ENCODE measurements at places on chromosomes 2 and 18.

- no peak for DNase-seq
Measured at GRCh38 chr2:172539767-172540166, 16.1 kb upstream of the PDK1 start.

GRCh38 chr2:168633200-168633599 is 169.2 kb upstream of the NOSTRIN start:
- DNase-seq = no peak

GRCh38 chr2:166539340-166540162 is 45.5 kb upstream of the SCN7A start:
- peak; percentile 54 for DNase-seq

- DNase-seq = no peak
Measured at GRCh38 chr2:233096006-233096405, 35.9 kb downstream of the INPP5D start.

DNA sequence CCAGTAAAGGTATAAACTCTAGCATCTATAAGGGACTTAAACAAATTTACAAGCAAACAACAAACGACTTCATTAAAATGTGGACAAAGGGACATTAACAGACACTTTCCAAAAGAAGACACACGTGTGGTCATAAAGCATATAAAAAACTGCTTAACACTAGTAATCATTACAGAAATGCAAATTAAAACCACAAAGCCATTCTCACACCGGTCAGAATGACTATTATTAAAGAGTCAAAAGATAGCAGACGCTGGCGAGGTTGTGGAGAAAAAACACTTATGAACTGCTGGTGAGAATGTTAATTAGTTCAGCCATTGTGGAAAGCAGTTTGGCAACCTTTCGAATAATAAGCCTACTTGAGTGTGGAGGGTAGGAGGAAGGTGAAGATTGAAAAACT is 217.1 kb upstream of the DLGAP1 start:
- no peak for DNase-seq

GRCh38 chr2:127429291-127429690 is 11.1 kb downstream of the PROC start:
- DNase-seq = no peak

DNA sequence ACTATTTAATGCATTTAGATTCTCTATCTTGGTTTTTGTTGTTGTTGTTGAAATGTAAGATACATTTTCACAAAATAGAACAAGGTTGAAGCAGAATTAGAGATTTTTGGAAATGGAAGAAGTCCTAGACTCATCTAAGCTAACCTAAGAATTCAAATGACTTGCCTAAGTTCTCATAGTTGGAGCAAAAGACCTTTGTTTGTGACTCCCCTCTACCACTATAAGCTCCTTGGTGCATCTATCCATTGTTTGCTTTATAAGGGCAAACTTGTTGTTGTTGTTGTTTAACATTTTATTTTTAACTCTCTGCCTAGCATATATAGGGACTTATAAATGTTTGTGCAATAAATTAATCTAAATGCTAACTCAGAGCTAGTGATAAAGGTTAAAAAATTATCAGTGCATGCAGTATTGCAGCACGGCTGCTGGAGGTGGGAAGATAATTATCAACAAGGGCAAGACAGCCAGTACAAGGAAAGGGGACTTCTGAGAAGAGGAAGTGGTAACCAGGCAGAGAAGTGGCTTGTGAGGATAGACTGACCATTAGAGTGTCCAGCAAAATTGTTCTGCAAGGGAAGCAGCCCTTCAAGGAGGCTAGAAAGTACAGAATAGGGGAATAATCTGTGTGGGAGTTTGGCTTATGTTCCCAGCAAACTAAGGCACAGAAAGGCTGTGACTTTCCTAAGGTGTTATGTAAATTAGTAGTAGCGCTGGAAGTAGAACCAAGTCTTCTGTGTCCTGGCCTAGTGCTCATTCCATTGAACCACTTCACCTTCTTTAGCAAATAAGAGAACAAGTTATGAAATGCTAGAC is 38.1 kb upstream of the ACYP2 start:
- DNase-seq = no peak

- DNase-seq = peak; percentile 7
Measured at GRCh38 chr2:138787053-138787666, 7.0 kb upstream of the NXPH2 start.

DNA sequence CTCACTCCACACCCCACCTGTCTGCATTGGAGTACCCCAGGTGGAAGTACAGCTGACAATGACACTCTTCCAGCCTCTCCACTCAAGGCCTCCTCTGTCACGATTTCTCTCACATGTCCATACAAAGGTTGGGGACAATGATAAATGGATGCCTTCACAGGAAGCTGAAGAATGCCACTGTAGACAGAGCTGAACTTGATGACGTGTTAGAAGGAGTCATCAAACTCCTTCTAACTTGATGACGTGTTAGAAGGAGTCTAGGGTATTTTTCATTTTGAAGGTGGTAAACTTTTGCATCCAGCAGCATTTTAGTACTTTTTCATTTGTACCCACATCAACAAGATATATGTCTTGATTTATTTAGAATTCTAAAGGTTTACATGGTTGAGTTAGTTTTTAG is 163.5 kb upstream of the DNMT3A start:
- no peak for DNase-seq

DNA sequence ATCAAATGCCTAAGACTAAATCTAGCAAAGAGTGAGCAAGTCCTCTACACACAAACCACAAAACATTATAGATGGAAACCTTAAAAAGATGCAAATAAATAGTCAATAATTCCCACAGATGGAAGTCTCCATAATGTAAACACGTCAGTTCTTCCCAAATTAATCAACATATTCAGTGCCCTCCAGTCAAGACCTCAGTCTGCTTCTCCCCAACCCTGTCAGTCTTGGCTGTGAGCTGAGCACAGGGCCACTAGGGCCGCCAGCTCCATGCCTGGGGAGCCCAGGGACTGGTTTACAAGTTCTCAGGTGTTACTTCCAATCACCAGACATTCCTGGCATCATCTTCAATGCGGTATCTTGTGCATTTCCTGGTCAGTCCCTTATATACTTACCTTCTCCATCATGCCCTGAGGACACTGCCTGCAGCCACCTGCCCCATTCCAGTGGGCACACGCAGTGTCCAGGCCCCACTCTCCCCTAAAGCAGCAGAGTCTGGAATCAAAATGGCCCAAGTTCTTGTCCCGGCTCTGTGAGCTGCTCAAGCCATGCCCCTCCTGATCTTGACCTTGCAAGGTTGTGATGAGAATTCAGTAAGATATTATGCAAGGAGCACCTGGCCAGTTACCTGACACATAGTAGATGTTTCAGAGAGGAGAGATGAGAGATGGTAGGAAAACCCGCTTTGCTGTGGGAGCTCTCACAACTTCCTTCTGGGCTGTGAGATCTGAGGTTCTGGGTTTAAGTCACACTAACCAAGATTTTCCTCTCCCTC is 207.9 kb upstream of the RAB6C start:
- no peak for DNase-seq

- DNase-seq = no peak
Measured at GRCh38 chr2:218691234-218691633, 19.3 kb downstream of the STK36 start.

DNA sequence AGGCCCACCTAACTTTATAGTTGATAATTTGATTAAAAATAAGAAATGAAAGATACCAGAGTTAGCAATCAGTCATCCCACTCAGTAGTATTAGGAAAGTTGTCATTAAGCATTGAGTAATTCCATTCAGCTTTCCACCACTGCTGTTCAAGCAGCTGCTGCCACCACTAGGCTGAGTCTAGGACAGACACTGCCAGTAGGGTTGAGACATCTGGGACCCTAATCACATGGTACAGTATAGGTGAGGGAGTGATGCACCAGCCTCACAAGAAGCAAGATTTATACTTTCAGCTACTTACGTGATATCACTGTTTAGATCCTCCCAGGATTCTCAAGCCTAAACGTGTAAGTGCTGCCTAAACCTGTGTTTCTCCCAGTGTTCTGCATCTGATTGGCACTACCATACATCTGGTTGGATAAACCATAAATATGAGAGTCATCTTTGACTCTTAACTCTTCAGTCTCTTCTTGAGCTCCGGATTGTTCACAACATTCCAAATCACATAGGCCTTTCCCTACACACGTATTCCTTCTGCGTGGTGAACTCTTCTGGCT is 3.2 kb downstream of the UBXN4 start:
- peak; percentile 29 for DNase-seq

- DNase-seq = no peak
Measured at GRCh38 chr2:107712857-107713256, 113.8 kb upstream of the RGPD4 start.

GRCh38 chr18:23137788-23138216 is 2.5 kb downstream of the CABLES1 start:
- no peak for DNase-seq

DNA sequence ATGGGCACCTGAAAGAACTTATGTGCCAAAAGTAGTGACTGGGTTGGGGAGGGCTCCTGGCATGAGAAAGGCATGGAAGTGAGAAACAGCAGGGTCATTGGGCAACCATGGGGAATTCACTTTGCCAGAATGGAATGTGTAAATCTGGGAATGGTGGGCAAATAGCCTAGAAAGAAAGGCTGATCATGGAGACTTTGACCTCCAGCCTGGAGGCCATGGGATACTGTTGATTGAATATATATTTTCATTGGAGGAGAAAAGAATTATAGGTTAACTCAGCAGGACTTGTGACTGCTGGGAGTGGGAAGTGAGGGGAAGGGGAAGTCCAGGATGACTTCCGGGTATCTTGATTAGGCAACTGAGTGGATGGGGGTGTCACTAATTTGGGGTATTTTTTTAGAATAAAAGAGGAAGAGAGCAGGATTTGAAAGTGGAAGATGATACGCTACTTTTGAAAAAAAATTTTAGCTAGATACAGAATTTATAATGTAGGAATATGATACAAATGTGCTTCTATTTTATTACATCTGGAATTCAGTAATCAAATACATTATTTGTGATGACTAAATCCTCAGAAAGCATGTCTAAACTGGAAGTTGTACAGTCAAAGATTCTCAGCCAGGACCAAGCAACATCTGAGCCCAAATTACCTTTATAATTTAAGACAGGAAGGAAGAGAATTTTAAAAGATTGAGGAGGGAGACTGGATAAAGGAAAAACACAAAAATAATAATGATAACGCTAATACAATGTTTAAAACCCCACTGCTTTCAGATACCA is 116.2 kb downstream of the GATA6 start:
- no peak for DNase-seq

DNA sequence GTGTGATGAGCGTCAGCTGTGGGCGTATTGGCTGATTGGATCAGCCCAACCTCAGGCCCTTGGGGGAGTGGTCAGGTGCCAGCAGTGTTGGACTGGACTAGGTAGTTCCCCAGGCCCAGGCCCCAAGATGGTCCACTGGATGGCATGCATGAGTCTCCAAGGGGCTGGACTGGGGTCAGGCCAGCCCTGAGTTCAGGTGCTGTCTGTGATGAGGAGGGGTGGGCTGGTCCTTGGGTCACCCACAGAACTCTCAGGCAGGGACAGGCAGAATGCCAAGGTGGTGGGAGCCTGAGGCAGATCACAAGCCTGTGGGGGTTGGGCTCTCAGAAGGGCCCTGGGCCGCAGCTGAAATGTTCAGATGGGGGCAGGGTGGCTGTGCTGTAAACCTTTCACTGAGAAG is 59.5 kb upstream of the THUMPD2 start:
- DNase-seq = no peak

GRCh38 chr18:63187791-63188460 is 131.6 kb downstream of the BCL2 start:
- no peak for DNase-seq

DNA sequence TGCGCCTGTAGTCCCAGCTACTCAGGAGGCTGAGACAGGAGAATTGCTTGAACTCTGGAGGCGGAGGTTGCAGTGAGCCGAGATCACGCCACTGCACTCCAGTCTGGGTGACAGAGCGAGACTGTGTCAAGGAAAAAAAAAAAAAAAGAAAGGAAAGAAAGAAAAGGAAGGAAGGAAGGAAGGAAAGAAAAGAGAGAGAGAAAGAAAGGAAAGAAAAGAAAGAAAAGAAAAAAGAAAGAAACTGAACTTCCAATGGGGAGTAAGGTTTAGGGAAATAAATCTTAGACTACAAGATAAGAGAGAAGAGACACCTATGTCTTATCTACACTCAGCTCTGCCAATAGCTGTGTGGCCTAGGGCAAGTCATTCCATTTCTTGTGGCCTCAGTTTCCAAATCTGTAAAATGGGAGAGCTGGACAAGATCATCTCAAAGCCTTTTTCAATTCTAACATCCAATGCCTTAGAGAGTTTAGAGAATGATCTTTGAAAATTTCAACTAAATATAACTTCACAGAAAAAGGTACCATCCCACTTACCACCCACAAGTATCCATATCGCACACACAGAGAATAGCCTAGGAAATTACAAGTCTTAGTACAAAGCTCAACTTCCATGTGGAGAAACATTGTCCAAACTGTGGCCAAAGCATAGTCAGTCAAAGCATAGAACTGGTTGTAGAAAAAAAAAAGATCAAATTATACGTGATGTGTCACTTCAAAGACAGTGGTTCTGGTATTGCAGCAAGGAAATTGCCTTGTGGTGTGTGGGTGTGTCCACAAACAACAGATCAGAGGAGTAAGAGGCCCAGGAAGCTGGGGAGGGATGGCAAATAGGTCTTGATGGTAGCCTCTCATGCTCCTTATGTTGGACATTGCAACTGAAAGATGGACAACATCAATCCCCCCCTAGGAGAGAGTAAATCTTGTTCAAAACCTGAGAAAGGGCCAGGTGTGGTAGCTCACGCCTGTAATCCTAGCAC is 42.4 kb downstream of the SLC14A2 start:
- peak; percentile 47 for DNase-seq

- DNase-seq = no peak
Measured at GRCh38 chr2:108228006-108228405, 11.8 kb upstream of the SULT1C3 start.

DNA sequence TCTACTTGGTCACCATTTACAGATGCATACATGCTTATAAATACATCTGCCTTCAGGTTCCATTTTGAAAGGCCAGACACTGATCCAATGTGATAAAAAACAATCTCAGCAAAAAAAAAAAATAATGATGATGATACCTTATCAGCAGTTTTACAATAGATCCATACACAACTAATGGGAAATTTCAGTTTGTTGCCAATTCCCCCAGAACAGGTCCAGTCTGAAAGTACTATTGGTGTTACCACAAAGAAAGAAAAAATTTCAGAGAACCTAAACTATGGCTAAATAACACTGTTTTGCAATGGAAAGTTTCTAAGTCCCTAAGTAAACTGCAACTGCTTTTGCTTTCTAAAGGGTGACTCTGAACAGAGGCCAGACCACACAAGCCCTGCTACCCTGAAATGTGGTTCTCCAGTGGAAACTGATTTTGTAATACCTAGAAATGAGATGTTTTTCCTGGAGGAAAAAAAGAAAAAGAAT is 54.1 kb downstream of the LPIN2 start:
- DNase-seq = peak; percentile 78

GRCh38 chr2:240561325-240561971 is 1.3 kb downstream of the DUSP28 start:
- peak; percentile 69 for DNase-seq

DNA sequence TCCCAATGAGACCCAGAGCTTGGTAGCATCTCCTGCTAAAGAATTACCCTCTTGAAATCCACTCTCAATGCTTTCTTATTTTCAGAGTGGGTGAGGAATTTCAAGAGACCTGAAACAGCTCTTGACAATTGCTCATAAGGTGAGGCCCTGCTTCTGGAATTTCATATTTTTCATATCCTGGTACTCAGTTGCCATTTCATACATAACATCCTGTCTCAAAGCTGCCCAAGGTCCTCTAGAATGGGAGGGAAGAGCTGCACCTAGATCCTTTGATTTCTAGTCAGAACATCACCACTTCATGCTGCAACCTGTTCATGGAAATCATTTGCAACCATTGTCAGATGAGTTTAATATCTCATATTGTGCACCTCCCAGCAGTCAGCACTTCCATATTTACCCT is 404.8 kb upstream of the GALNT5 start:
- DNase-seq = no peak

GRCh38 chr18:80046961-80047541 is 12.8 kb downstream of the RBFA start:
- DNase-seq = no peak
